ENCODE measurements at places on chromosomes 12 and 14.

DNA sequence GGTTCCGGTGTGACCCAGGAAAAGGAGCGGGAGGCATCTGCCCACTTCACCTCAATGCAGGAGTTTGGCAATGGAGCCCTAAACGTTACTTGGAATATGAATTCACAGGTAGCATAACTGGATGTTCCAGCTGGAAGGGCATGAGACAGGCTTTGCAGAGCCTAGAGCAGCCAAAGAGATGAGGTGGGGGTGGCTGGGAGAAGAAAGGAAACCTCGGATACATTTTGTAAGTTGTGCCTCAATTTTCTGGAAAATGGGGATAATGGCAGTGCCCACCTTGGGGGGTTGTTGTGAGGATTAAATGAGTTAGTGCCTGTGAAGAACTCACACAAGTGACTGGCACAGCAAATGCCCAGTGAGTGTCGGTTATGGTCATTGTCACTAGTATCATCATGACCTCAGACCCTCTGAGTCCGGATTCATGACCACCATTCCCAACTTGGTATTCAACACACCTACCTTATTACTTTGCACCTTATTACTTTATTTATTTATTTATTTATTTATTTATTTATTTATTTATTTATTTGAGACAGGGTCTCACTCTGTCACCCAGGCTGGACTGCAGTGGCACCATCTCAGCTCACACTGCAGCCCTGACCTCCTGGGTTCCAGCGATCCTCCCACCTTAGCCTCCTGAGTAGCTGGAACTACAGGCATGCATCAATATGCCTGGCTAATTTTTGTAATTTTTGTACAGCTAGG lies 56.0 kb downstream of the CLMN start:
- DNase-seq: no peak

DNA sequence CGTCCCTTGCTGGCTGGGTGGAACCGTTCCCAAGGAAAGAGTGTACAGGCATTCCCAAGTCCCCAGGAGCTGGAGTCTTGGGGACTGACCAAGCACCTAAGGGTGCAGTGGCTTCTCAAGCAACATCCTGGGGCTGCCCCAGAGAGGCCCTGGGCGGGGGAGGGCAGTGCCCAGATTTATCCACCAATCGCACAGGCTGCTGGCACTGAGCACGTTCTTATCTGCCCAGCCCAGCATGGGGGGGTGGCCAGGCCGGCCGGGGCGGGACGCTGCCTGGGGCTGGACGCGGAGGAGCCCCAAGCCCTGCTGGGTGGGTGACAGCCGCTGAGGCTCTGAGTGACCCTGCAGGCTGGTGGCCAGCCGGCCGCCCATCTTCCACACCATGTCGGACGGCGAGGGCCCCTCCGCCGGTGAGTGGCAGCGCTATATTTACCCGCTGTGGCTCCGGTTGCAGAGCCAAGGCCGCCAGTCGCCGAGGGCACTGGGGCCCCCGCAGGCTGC lies 53.4 kb downstream of the CYP46A1 start:
- DNase-seq: no peak

GRCh38 chr14:101506211-101506925 lies 54.9 kb upstream of the DIO3 start:
- no peak for DNase-seq

- no peak for DNase-seq
Measured at GRCh38 chr14:69424149-69424923, 25.8 kb downstream of the SLC39A9 start.

GRCh38 chr14:80390906-80391305 lies 179.6 kb upstream of the DIO2 start:
- DNase-seq: no peak

GRCh38 chr14:92600318-92601053 lies 86.9 kb downstream of the RIN3 start:
- DNase-seq: no peak

Data from thoracic aorta (tissue), 2 donors.